NCI-H1417 (cell line): ENCODE measurements at places on chromosomes 11 and 22.

DNA sequence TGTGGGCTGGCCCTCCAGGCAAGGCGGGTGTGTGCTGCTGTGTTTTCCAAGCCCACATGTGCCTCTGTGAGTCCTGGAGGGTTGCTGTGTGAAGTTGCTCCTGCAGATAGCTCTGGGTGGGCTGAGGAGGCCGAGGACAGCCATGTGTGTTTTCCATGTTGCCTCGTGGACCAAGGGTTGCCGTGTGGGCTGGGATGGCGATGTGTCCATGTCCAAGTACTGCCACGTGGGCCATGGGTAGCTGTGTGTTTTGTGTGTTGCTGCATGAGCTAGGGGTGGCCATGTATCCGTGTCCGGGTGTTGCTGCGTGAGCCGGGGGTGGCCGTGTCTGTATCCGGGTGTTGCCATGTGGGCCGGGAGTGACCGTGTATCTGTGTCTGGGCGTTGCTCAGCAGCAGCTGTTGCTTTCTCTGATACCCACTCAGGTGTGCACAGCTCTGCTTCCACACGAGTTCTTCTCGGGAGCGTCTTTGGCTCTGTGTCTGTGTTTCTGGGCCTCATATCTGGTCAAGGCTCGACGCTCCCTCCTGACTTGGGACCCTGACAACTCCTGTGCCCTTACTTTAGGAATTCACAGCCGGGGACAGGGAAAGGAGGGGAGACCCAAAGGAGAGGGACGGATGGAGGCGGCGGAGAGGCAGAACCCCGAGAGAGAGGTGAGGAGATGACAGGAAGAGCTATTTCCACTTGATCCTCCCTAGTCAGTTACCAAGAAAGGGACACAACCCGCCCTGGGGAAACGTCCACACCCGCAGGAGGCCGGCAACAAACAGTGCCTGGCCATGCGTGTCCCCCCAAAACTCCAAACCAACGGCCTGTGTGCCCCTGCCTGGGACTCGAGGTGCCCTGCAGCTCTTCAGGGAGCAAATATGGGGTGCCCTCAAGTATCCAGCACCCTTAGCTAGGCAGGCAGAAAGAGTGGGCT is 83.1 kb downstream of the PHF21B start:
- no peak for DNase-seq

- DNase-seq = no peak
These were observed 987.6 kb downstream of the TBC1D22A start for GRCh38 chr22:47750086-47750485.

DNA sequence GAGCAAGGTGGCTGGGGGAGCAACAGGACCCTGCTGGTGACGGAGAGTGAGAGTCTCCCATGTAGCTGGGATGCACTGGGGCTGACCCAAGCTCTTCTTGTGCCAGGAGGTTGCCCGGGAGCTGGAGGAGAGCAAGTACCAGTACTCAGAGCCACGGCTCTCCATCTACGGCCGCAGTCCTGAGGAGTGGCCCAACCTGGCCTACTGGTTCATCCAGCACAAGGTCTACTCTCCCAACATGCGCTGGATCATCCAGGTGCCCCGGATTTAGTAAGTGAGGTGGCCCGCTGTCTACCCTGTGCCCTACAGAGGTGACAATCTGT is 40.4 kb downstream of the AMPD3 start:
- DNase-seq = no peak

- no peak for DNase-seq
These were observed 86.6 kb upstream of the FGF3 start for GRCh38 chr11:69905611-69906452.

DNA sequence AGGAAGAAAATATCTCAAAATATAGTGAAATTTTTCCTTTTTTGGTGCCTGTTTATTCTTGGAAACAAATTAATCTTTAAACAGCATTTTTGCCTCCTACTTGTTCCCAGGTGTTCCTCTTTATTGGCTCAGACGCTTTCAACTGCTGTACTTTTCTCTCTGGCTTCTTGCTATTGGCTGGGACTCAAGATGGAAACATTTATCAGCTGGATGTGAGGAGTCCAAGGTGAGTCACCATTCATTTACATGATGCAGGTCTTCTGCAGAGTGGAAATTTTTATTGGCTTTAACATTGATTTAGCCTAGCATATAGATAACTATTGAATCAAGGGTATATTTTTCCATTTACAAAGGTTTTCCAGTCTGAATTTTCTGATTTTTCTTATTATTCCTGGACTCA is 34.4 kb upstream of the DNAJB13 start:
- no peak for DNase-seq

DNA sequence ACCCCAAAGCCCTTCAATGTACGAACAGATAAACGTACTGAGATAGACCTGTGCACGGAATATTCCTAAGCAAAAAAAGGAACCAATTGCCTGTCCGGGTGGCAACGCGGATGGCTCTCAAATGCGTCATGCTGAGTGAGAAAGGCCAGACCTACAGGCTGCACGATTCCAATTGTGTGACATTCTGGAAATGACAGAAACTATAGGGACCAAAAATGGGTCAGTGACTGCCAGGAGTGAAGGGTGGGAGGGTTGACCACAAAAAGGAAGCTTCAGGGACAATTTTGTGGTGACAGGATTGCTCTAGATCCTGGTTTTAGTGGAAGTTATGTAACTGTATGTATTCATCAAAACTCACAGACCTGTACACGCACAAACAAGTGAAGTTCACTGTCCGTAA is 24.0 kb upstream of the SYT8 start:
- no peak for DNase-seq

- peak; percentile 25 for DNase-seq
These were observed 123.4 kb upstream of the CSNK2A3 start for GRCh38 chr11:11476499-11476898.

DNA sequence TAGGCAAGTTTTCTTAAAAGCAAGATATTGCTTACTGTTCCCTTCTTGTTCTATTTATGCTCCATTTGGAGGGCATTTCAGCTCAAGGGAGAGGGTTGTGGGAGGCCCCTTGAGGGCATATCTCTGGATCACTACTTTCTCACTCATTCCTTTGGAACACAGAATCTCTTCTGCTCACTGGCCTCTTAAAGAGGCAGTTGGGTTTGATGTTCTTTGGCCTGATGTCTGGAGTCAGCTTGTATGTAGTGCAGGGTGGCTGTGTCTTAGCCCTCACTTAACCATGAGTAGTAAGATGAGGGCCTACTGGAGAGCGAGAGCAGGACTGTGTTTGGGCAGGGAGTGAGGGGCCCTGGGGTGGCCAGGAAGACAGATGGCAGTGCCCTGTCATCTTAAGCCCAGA is 3.6 kb downstream of the INCENP start:
- no peak for DNase-seq

- DNase-seq = peak; percentile 22
These were observed 98.8 kb downstream of the MED15 start for GRCh38 chr22:20606041-20606783.

GRCh38 chr11:2209900-2210321 is 38.3 kb upstream of the TH start:
- DNase-seq = no peak

GRCh38 chr11:119974467-119974866 is 163.4 kb downstream of the TRIM29 start:
- DNase-seq = no peak

GRCh38 chr11:34441814-34442213 is 3.1 kb downstream of the CAT start:
- DNase-seq = no peak

GRCh38 chr11:60931917-60932316 is 7.7 kb downstream of the TMEM132A start:
- DNase-seq = no peak

DNA sequence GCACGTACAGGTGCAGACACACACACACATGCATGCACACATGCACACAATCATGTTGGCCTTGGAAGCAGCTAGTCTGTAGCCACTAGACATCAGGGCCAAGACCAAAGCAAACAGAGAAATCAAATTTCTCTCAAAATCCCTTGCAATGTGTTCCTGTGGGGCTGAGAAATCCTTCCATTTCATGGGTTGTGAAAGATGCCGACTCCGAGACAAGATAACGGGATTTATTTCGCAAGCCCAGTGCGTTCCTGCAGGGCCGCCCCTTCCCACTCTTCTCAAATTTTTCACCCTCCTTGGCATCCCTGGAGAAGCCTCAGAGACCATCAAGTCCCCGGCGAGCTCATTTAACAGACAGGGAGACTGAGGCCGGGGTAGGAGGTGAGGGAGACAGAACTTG is 366.7 kb downstream of the MN1 start:
- no peak for DNase-seq

DNA sequence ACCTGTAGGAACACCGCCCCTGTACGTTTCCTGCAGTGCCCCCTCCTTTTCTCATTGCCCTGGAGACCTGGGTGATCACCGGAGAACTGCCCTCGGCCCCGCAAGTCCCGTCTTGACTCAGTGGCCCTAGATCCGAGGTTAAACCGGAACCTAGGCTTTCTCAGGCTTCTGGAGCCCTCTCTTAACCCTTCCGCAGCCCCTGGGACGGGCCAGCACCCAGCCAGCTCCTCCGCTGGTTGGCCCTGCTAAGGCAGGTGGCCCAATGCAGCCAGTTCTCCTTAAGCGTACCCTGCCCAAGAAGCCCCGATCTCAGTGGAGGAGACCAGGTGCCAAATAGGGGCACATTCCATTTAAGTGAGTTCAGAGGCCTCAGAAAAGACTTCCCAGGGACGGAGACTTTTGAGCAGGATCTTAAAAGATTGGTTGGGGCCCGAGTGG is 776 bp downstream of the NLRX1 start:
- DNase-seq = no peak

GRCh38 chr22:48301421-48301820 is 1526.3 kb downstream of the BRD1 start:
- DNase-seq = peak; percentile 42

- DNase-seq = peak; percentile 43
These were observed 2.2 kb downstream of the TNKS1BP1 start for GRCh38 chr11:57322256-57323166.

DNA sequence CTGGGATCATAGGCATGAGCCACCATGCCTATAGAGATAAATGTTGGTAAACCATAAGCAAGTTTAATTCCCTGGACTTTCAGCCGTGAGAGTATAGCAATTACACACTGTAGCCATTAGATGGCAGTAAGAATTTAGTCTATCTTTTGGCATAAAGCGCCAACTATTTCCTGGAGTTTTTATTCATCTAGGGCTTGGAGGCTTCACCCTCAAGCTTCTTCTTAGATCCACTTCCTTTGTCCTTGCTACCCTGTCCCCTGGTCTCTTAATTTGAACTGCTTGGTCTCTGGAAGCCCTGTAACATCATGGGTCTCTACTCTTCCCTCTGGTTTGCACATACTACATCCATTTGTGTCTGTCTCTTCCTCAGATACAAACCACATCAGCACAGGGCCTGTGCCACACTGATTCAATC is 38.2 kb downstream of the OR10A6 start:
- peak; percentile 63 for DNase-seq

DNA sequence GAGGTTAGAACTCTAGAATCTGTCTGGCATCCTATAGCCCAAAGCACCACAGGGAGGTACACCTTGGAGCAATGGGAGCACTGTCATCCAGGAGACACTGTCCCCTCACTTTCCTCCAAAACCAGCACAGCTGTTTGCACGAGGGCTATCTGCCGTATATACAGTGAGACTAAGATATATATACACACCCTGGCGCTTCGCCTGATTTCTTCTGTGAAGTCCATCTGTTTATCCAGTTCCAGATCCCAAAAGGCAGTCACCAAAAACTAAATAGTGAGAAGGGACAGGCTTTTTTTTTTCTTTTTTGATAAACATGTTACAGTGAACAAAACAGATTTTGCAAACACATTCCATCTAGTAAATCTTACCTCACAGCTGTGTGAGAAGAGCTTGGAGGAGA is 68.5 kb downstream of the ARFGAP2 start:
- no peak for DNase-seq

- DNase-seq = no peak
These were observed 60.2 kb downstream of the NTM start for GRCh38 chr11:131430473-131431208.

DNA sequence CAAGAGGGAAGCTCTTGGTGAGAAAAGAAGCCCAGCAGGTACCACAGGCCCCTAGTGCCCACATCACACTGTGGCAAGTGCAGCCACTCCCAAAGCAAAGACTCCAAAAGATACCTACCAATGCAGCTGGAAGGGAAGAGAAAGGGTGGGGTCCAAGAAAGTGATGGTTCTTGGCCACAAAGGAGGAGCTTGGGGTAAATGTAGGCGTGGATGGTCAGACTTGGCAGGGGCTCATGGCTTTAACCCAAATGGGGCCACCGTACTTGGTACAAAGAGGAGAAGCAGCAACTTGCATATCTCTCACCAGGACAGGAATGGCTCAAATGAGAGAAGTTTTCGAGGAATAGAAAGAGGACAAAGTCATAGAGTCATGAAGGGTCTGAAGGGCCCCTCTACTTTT is 4.8 kb downstream of the MAP3K11 start:
- DNase-seq = no peak
